Gastroesophageal sphincter (tissue), 4 donors: ENCODE measurements at places on chromosomes 2 and 18.

DNA sequence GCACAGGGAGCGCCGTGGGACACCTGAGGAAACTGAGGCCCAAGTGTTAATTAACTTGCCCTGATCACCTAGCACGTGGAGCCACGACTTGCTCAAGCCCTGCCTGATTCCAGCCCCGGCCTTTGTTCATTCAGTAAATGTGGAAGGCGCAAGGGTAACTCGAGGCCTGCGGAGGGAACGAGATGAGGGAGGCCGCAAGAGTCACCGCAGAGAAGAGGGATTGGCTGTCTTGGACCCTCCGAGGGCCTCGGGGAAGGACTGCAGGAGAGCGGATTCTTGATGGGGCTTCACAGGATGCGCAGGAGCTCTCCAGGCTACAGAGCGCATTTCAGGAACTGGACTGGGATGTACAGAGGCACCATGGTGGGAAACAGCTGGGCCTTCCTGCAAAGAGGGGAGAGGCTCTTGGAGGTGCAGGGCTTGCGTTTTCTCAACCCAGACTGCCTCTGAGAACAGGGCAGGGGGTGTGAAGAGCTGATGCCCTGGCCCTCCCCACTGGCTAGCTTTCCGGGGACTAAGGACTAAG lies 511 bp upstream of the ANKMY1 start:
- peaks cover 21% of the 10 kb centered on the region for H3K27me3 ChIP-seq
- no peaks in the 10 kb centered on the region for H3K36me3 ChIP-seq
- peaks cover 51% of the 10 kb centered on the region for H3K4me1 ChIP-seq
- peak overlapping the region; percentile 56 for H3K4me3 ChIP-seq
- ATAC-seq, result no peak

GRCh38 chr2:70990216-70990615 lies 4.5 kb downstream of the TEX261 start:
- no peaks in the 10 kb centered on the region for H3K4me1 ChIP-seq
- H3K4me3 ChIP-seq, result no peak overlapping the region
- no peak overlapping the region for H3K27ac ChIP-seq
- peaks cover 69% of the 10 kb centered on the region for H3K36me3 ChIP-seq

- peaks cover 29% of the 10 kb centered on the region for H3K4me1 ChIP-seq
- H3K27ac ChIP-seq, result no peak overlapping the region
- H3K36me3 ChIP-seq, result no peaks in the 10 kb centered on the region
- H3K27me3 ChIP-seq, result no peaks in the 10 kb centered on the region
- no peak for ATAC-seq
- H3K4me3 ChIP-seq, result no peak overlapping the region
These were observed 34.1 kb upstream of the STAT1 start for GRCh38 chr2:191048073-191048472.

- no peaks in the 10 kb centered on the region for H3K36me3 ChIP-seq
- H3K4me3 ChIP-seq, result no peak overlapping the region
- H3K27ac ChIP-seq, result no peak overlapping the region
- peaks cover 100% of the 10 kb centered on the region for H3K27me3 ChIP-seq
- no peak for ATAC-seq
- peaks cover 27% of the 10 kb centered on the region for H3K4me1 ChIP-seq
These were observed 1.3 kb downstream of the ADCYAP1 start for GRCh38 chr18:905948-906415.

DNA sequence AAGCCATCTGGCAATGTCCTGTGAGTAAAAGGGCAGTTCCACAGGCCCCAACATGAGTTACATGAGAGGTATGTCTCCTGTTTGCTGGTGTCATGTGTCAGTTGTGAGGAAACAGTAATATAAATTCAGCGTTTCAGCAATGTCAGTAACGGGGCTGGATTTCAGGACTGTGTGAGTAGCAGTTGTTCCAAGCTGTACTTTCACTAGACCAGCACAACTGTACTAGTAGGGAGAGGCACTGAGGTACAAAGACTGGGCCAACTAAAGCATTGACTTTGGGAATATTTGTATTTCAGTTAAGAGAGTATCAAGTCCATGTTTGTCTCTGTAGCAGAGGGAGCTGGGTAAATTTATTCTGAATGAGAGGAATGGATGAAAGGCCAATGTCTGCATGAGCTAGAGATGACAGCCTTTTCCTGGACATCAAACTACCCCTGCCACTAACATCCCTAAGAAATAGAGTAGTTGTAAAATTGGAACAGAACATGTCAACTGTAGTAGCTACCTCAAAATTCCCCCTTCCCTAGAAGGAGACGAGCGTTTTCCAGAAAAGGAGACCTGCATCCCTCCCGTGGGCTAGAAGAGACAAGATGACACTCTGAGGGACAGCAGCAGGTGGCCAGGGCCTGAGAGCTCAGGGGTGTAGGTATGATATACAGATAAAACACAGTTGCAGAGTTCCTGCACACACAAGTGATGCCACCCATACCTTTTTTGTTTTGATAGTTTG lies 24.4 kb downstream of the EIF4E2 start:
- peaks cover 79% of the 10 kb centered on the region for H3K36me3 ChIP-seq
- no peaks in the 10 kb centered on the region for H3K4me1 ChIP-seq
- H3K4me3 ChIP-seq, result no peak overlapping the region
- no peak for ATAC-seq
- no peaks in the 10 kb centered on the region for H3K27me3 ChIP-seq

GRCh38 chr2:86017901-86018896 lies 87.5 kb downstream of the POLR1A start:
- H3K4me1 ChIP-seq, result peaks cover 15% of the 10 kb centered on the region
- no peak overlapping the region for H3K27ac ChIP-seq
- peak; percentile 26 for ATAC-seq
- no peak overlapping the region for H3K4me3 ChIP-seq
- no peaks in the 10 kb centered on the region for H3K27me3 ChIP-seq

DNA sequence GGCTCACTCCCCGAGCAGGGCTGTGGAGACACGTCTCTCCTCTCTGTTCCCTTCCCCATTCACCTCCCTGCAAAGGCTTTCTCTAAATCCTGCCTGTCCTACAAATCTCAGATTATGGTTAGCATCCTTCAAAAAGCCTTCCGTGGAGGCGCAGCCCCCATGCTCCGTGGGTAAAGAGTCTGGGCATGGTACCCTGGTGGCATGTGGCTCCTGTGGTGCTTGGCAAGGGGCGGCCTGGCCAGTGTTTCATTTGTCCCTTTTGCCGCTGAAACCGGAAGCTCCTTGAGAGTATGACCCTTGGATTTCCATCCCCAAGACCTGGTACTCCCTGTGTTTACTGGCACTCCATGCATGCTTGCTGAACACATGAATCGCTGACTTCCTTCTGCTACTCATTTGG lies 839.3 kb upstream of the SALL3 start:
- no peaks in the 10 kb centered on the region for H3K4me1 ChIP-seq
- no peaks in the 10 kb centered on the region for H3K36me3 ChIP-seq
- no peak overlapping the region for H3K4me3 ChIP-seq
- ATAC-seq, result no peak

- no peak overlapping the region for H3K27ac ChIP-seq
- no peak for ATAC-seq
- no peaks in the 10 kb centered on the region for H3K27me3 ChIP-seq
These were observed 42.2 kb downstream of the HIBCH start for GRCh38 chr2:190277234-190278112.

GRCh38 chr2:208000701-208001395 lies 24.5 kb downstream of the PLEKHM3 start:
- no peak overlapping the region for H3K4me3 ChIP-seq
- no peak overlapping the region for H3K27ac ChIP-seq
- H3K4me1 ChIP-seq, result no peaks in the 10 kb centered on the region

- ATAC-seq, result no peak
- peaks cover 48% of the 10 kb centered on the region for H3K4me1 ChIP-seq
- no peak overlapping the region for H3K27ac ChIP-seq
- no peaks in the 10 kb centered on the region for H3K27me3 ChIP-seq
- no peaks in the 10 kb centered on the region for H3K36me3 ChIP-seq
- no peak overlapping the region for H3K4me3 ChIP-seq
These were observed 2.5 kb downstream of the ANXA4 start for GRCh38 chr2:69744456-69744855.

- H3K27me3 ChIP-seq, result no peaks in the 10 kb centered on the region
- H3K27ac ChIP-seq, result no peak overlapping the region
- H3K4me3 ChIP-seq, result no peak overlapping the region
- H3K36me3 ChIP-seq, result no peaks in the 10 kb centered on the region
These were observed 24.9 kb upstream of the RPIA start for GRCh38 chr2:88666576-88666975.

DNA sequence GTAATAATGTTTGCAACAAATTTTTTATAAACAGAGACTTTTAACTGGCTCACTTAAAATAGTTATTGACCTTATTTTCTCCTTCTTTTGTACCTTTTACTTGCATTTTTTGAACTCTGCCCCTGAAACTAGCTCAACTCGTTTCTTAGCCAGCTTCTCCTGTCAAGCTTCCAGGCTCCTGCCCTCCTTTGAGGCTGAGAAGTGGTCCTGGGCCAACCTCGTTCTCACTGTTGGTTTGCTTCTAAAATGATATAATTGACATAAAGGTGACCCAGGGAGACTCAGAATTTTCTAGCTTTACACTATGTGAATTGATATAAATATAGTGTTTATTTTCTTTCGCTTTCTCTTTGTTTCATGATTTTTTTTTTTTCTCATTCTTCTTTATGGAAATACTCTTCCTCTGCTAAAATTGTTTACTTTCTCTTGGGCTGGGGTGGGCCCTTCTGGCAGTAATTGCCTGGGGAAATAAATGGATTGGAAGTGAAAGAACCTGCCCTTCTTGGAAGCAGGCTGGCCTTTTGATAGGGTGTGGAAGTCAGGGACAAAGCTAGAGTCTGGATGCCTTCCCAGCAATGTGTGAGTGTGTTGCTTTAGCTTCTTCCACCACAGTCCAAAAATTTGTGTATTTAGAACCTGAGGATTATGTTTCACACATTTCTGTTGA lies 30.7 kb downstream of the GPD2 start:
- ATAC-seq, result peak; percentile 77
- H3K27ac ChIP-seq, result peak overlapping the region; percentile 69
- H3K27me3 ChIP-seq, result no peaks in the 10 kb centered on the region
- H3K4me1 ChIP-seq, result peaks cover 8% of the 10 kb centered on the region

DNA sequence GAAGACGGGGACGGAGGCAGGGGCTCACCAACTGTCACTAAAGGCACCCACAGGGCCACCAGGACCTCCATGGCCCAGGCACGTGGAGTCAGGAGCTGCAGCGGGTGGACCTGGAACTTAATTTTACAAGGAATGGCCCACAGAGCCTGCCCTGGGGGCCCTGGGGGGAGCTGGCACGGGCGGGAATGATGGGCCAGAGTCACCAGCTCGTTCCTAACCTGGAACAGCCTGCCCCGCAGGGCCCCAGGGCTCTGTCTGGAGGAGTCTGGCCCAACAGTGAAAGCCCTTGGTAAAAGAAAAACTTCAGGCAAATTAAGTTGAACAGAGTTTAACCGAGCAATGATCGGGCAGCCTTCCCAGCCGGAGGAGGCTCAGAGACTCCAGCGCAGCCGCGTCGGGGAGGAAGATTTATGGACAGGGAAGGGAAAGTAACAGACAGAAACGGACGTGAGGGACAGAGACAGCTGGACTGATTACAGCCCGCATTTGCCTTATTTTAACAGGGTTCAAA lies 118.4 kb upstream of the TMEM18 start:
- no peak for ATAC-seq
- no peaks in the 10 kb centered on the region for H3K27me3 ChIP-seq
- no peak overlapping the region for H3K27ac ChIP-seq
- no peaks in the 10 kb centered on the region for H3K36me3 ChIP-seq

DNA sequence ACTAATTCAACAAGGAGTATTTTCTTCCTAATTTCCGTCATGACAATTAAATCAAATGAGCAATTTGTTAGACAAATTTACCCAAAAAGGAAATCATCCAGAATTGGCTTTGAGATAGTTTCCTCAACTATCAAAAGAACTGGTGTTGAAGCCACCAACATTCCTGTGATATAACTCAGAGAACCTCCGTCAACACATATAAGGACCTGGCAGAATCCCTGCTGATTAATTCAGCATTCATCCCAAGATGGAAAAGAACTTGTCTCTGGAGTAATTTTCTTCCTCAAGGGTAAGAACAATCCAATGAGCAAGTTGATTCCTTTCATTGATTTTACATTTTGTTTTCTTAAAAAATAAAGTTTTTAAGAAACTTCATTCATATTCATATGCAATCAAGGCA lies 62.0 kb downstream of the MBD2 start:
- no peak overlapping the region for H3K27ac ChIP-seq
- peaks cover 73% of the 10 kb centered on the region for H3K36me3 ChIP-seq
- no peaks in the 10 kb centered on the region for H3K4me1 ChIP-seq
- no peak for ATAC-seq

DNA sequence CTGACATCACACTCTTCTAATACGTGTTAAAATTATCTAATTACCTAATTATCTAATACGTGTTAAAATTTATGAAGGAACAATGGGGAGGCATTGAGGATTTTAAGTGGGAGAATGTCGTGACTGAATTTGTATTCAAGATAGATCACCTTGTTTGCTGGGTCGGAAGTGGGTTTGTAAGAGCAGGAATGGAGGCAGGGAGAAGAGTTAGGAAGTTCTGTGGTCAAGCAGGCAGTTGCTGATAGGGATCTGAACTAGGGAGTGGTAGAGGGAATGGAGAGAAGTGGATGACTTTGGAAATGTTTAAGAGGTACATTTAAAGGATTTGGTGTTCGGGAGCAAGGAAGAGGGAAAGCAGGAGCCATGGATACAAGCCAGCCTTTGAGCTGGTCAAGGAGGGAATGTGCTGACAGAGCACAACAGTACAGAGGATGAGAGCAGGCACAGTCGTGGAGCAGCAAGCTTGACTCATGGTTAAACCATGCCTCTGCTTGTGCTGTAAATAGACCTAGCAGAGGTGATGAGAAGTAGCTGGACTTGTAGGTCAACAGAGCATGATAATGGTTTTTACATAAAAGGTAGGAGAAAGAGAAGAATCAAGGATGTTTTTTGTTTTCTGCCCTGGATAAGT lies 16.2 kb downstream of the IL18RAP start:
- peaks cover 6% of the 10 kb centered on the region for H3K27me3 ChIP-seq
- H3K4me3 ChIP-seq, result no peak overlapping the region
- H3K4me1 ChIP-seq, result no peaks in the 10 kb centered on the region
- no peaks in the 10 kb centered on the region for H3K36me3 ChIP-seq
- H3K27ac ChIP-seq, result no peak overlapping the region

- peak; percentile 66 for ATAC-seq
- H3K27ac ChIP-seq, result no peak overlapping the region
- no peaks in the 10 kb centered on the region for H3K36me3 ChIP-seq
- no peaks in the 10 kb centered on the region for H3K27me3 ChIP-seq
- no peak overlapping the region for H3K4me3 ChIP-seq
- no peaks in the 10 kb centered on the region for H3K4me1 ChIP-seq
These were observed 70.2 kb upstream of the RAPH1 start for GRCh38 chr2:203605302-203605701.

DNA sequence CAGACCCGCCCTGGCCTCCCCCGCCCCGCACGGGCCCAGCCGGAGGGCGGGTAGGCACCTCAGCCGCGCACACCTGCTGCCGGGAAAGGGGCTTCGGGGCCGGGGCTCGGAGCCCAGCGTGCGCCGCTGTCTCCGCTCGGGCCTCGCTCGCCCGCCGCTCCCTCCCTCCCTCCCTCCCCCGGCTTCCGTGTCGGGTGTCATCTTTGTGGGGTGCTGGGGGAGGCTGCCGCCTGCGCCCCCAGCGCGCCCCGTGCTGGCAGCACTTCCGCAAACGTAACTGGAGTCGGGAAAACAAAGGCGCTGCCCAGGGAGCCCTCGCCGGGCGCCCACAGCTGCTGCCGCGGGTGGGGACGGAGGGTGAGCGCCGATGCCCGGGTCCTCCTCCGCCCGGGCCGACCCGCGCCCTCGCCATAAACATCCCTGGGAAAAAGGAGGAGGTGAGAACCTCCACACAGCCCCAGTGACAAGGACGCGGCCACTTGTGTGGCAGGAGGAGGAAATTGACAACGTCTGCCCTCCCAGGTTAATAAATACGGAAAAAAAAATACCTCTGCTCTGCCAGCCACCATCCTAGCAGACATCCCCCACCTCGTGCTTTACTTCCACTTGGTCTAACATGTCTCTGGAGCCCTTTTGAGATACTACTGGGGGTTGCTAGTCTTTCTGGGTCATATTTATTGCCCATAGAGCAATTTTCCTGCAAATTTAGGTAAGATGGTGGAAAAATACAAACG lies 550 bp downstream of the MFSD6 start:
- H3K27ac ChIP-seq, result peak overlapping the region; percentile 92
- H3K27me3 ChIP-seq, result no peaks in the 10 kb centered on the region
- peak overlapping the region; percentile 90 for H3K4me3 ChIP-seq
